ENCODE measurements at places on chromosomes 7 and 10.
A peak's percentile ranks its signal among the peaks of the same experiment; 100 is the strongest.

DNA sequence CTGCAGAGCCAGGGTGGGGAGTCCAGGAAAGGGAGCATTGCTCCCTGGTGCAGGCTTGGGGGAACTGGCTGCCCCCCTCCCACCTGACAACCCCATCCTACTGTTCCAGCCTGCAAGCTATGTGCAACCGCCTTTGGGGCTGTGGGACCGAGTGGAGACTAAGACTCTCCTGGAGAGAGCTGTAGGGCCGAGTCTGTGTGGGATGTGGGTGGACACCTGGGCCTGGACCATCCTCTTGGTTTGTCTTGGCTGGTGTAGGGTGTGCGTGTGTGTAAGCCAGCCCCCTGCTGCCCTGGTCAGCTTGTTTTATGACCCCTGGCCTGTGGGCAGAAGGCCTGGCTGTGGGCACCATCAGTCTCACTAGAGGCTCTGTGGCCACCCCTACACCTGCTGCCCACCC lies 1.6 kb upstream of the RAMP3 start:
- DNase-seq = no peak

- DNase-seq = no peak
Measured at GRCh38 chr10:119496273-119496672, 46.2 kb downstream of the RGS10 start.

DNA sequence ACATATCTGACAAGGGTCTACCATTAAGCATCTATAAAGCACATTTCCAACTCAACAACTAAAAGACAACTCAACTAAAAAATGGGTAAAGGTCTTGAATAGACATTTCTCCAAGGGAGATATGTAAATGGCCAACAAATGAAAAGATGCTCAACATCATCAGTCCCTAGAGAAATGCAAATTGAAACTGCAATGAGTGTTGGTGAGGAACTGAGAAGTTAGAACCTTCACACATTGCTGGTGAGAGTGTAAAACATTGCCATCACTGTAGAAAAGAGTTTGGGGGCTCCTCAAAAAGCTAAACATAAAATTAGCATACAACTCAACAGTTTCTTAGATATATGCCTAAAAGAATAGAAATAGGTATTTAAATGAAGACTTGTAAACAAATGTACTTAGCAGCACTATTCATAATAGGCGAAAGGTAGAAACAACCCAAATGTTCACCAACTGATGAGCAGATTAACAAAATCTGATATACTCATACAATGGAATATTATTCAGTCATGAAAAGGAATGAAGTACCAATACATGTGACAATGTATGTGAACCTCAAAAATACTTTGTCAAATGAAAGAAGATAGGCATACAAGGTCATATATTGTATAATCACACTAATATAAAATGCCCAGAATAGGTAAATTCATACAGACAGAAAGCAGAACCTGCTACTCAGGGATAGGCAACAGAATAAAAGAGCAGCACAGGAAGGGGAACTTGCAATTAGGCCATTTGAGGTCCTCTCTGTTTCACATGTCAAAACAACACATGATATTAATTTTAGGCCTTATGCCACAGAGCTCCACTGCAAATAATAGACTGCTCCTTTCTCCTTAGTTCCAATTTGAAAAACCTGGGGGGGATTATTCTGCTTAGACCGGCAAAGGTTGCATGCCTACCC lies 10.6 kb upstream of the LRRC72 start:
- no peak for DNase-seq

DNA sequence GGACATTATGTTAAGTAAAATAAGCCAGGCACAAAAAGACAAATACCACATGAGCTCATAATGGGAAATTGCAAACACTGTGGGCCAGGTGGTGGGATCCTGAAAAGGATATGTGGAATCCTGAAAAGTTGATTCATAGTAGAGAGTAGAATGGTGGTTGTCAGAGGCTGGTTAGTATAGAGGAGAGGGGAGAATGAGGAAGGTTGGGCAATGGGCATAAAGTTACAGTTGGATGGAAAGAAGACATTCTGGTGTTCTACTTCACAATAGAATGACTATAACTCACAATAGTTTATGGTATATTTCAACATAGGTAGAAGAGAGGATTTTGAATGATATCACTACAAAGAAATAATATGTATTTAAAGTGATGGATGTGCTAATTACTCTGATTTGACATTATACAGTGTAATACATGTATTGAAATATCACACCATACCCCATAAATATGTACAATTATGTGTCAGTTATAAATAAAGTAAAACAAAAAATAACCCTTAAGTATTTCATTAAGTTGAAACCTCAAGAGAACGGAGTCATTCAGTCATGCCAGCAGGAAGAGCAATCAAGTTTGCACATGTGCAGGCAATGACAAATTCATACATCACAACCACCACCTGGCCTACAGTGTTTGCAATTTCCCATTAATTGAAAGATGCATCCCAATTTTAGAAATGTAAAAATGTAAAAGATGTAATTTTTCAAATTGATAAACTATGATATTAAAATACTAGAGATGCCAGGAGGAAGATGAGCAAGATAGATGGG lies 156.7 kb downstream of the MAGI2 start:
- DNase-seq = no peak

DNA sequence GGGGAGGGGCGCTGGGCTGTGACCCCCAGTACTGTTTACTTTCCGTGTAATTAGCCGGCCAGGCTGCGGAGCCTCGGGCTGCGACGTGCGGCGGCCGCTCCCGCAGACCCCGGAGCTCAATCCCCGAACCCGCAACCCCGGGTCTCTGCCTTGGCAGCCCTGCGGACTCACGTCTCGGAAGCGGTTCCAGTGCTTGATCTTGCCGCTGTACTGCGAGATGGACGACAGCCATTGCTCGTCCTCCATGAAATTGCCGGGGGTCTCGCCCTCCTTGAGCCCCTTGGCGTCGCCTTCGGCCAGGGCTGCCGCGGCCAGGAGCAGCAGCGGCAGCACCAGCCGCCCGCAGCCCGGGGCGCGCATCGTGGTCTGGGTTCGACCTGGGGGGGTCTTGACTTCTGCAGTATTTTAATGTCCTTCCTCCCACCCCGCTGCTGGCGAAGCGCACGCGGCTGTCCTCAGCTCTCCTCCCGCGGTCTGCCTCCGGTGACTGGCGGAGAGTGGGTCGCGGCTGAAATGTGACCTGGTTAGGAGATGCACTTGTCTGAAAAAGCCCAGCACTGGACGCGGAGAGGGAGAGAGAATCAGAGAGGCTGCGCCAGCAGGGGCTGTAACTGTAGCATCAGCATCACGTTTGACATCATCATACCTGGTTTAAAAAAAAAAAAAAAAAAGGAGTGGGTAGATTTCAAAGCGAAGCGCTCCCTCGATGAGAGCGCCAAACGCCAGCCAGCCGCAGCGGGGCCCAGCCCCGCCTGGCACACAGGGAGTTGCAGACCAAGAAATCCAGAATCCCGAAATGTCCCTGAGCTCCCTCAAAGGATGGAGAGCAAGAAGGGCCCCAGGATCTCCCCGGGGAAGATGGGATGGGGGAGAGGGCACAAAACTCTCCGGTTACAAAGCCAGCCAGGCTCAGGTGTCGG lies at the start of gene SPOCK2:
SPOCK2 (minus strand) TSS at position 583 of the 920 bp plus-strand sequence; CDS start at position 360, 223 bp downstream.
- DNase-seq = no peak

- DNase-seq = peak; percentile 5
Measured at GRCh38 chr7:33671531-33672262, 233.6 kb upstream of the BMPER start.

GRCh38 chr10:21161647-21162046 lies 264.5 kb upstream of the NEBL start:
- no peak for DNase-seq

GRCh38 chr10:93821051-93821772 lies 63.5 kb downstream of the LGI1 start:
- DNase-seq = peak; percentile 27

DNA sequence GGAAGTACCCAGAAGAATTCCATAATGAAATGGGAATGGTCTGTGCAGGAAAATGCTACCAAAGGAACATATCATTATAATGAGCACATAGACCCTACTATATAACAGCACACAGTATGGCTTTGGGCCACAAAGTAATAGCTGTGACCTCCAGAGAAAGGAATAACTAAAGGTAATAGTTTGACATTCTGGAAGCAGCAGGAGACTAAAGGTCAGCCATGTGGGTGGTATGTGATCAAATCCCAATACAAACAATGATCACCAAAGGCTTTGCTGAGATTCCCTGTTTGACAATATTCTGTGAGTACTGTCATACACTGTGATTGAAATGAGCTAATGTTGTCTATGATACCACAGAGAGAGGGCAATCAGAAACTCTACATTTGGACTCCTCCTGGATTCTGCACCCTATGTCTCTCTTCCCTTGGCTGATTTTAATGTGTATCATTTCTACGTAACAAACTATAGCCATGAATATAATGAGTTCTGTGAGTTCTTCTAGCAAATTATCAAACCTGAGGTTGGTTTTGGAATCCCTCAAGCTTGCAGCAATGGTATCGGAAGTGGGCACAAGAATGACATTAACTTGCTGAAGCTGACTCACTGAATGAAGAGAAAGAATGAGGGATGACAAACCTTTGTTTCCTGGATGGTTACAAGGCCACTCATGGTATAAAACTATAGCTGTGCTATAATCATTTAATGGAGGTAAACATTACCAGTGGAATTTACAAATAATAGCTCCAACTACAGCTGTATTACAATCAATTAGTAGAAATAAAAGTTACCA lies 99.6 kb downstream of the JMJD1C start:
- DNase-seq = no peak

GRCh38 chr10:20017961-20018360 lies 201.7 kb downstream of the PLXDC2 start:
- DNase-seq = peak; percentile 7

GRCh38 chr7:121151774-121152221 lies 163.3 kb downstream of the CPED1 start:
- DNase-seq = peak; percentile 10

DNA sequence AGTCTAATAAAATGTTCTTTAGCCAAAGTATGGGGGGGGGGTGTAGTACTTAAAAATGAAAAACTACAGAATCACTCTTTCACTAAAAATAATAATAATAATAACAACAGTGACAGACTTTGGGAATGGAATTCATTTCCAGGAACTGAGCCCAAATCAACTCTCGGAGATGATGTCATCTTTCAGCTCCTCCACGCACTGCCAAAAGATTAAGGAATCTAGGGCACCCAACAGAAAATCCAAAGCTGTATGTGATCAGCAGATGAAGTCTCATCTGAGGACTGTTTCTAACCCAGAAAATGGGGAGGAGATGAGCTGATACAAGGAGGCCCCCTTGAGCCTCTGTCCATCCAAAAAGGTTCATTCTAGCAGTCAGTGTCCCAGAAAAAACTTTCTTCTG lies 54.5 kb downstream of the GRB10 start:
- DNase-seq = peak; percentile 47

GRCh38 chr7:84729284-84729683 lies 457.6 kb downstream of the SEMA3D start:
- peak; percentile 71 for DNase-seq

DNA sequence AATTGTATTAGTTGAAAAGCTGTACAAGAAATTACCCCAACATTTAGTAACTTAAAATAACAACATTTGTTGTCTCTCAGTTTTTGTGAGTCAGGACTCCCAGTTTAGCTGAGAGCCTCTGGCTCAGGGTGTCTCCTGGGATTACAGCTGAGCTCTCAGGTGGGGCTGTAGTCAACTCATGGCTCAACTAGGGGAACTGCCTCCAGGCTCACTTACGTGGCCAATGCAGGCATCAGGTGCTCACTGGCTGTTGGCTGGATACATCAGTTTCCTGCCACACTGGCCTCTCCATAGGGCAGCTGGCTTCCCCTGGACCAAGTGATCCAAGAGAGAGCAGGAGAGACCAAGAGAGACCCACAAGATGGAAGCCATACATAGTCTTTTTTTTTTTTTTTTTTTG lies 17.5 kb downstream of the CCNY start:
- DNase-seq = no peak

DNA sequence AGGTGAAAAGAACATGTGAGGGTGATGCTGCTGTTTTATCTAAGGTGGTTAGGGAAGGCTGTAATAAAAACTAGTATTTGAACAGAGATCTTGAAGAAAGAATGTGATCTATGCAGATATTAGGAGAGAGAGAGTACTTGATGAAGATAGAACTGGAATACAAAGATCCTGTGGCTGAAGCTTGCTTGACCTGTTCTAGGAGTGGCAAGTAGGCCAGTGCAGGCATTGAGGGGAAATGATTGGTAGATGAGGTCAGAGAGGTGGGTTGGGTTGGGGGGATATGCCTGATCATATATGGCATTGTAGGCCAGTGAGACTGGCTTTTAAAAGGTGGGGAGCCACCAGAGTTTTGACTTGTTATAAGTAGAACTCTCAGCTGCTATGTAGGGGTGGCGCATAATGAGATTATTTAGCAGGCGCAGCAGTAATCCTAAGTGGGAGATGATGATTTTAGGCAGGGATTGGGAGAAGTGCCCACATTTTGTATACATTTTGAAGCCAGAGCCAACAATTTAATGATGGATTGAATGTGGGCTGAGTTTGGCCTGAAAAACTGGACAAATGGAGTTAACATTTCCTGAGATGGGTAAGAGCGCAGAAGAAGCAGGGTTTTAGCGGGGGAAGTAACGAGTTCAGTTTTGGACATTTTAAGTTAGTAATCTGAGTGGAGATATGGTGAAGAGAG lies 8.2 kb downstream of the CCSER2 start:
- DNase-seq = no peak

GRCh38 chr10:20237091-20237570 lies 420.9 kb downstream of the PLXDC2 start:
- no peak for DNase-seq

DNA sequence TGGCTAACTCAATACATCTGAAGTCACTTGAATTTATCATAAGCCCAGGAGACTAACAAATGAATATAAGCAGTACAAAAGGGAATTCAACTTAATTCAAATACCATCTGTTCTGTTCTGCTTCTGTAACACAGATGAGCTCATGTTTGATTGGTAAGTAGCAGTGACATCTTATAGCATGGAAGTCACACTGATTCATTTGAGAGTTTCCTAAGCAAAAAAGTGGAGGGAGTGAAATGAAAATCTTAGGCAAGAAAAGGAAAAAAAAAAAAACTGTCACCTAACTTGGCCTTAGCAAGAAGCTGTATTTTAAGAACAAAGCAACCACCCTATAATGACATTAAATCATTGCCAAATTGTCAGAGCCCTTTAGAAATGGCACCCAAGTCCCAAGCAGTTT lies 49.5 kb downstream of the SMURF1 start:
- no peak for DNase-seq

- DNase-seq = no peak
Measured at GRCh38 chr10:68303849-68304412, 27.9 kb upstream of the HNRNPH3 start.

DNA sequence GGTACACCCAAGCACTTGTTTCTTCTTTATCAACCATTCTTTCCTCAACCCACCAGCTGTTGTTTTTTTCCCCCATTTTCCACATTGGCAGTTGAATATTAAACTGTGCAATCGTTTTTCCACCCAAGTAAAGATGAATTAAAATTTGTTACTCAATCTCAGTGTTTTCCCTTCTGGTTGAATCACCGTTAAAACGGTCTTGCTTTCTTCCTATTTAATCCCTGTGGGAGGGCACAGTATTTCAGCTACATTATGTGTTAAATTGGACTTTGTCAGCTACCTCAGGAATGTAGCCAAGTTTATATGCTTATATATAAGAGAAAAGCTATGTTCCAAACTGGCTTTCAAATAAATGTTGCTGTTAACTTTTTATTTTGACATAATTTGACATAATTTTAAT lies 19.9 kb downstream of the SLC35G1 start:
- DNase-seq = no peak

Measured in fibroblast of skin of right quadriceps (primary cell).